ENCODE measurements at places on chromosomes 12 and 14. TPM values are rescaled to one million over a fixed set of nuclear protein-coding genes. Genes with fewer than 3 reads are reported as not detected.

SERPINA9 gene
- total RNA-seq = not detected

CIROP gene
- total RNA-seq = not detected

RHEBL1 gene
- 16.0 TPM for total RNA-seq

PAH gene
- not detected for total RNA-seq

TMTC3 gene
- total RNA-seq = 7.2 TPM

PLBD1 gene
- not detected for total RNA-seq

GRCh38 chr14:59238216-59238615 is 49.7 kb downstream of the DAAM1 start:
- no peaks in the 10 kb centered on the region for H3K36me3 ChIP-seq
- H3K27ac ChIP-seq = no peak overlapping the region
- no peak for DNase-seq
- H3K27me3 ChIP-seq = no peaks in the 10 kb centered on the region

GRCh38 chr14:42424501-42424900 is 817.8 kb downstream of the LRFN5 start:
- no peaks in the 10 kb centered on the region for H3K4me1 ChIP-seq
- H3K4me3 ChIP-seq = no peak overlapping the region
- H3K27ac ChIP-seq = no peak overlapping the region
- H3K27me3 ChIP-seq = no peaks in the 10 kb centered on the region
- no peak for DNase-seq

DNA sequence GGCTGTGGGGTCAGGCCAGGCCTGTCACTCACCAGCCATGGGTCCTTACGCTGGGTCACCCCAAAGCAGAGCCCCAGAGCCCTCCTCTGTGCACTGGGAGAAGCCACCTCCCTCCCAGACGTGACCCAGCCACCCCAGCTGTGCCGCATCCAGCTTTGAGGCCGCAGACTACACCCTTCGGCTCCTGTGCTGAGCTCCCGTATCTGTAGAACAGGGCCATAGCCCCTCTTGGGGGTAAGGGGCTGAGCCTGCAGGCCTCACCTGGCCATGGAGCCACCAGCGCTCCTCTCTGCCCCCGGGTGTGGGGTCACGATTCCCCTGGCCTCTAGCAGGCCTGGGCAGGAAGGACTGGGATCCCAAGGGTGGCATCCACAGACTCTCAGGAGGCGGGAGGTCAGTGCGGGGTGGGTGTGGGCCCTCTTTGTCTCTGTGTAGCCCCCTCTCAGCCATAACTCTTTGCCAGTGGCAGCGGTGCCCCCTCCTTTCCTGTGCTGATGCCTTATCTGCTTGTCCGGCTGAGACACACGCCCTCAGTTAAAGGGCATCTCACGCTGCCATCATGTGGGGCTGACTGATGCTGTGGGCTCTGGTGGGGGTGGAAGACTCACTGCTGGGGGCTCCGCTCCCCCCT is 16.3 kb downstream of the ASPG start:
- H3K27me3 ChIP-seq = no peaks in the 10 kb centered on the region
- no peak for DNase-seq
- H3K27ac ChIP-seq = no peak overlapping the region
- no peaks in the 10 kb centered on the region for H3K4me1 ChIP-seq
- H3K4me3 ChIP-seq = no peak overlapping the region
- no peaks in the 10 kb centered on the region for H3K36me3 ChIP-seq

DNA sequence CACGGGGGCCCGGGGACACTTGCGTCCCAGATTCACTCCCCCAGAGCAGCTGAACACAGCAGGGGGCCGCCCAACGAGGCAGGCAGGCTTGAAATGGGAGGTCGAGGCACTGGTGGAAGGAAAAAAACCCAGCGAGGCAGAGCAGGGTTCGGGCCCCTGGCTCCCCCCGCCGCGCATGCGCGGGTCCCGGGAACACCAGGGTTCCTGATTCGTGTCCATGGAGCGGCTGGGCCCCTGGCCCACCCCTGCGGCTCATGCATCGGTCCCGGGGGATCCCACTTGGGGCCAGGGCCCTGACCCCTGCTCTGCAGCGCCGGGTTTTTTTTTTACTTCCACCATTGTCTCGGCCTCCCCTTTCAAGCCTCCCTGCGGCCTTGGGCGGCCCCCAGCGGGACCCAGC is 321.5 kb downstream of the ALG10 start:
- no peak overlapping the region for H3K4me3 ChIP-seq
- DNase-seq = no peak
- no peaks in the 10 kb centered on the region for H3K27me3 ChIP-seq
- H3K36me3 ChIP-seq = no peaks in the 10 kb centered on the region

- peaks cover 10% of the 10 kb centered on the region for H3K27me3 ChIP-seq
- no peaks in the 10 kb centered on the region for H3K36me3 ChIP-seq
- peaks cover 34% of the 10 kb centered on the region for H3K4me1 ChIP-seq
These were observed 15.4 kb upstream of the RACGAP1 start for GRCh38 chr12:50040657-50041056.

GRCh38 chr14:91350813-91351511 is 66.7 kb downstream of the CCDC88C start:
- peak overlapping the region; percentile 87 for H3K27ac ChIP-seq
- H3K4me1 ChIP-seq = peaks cover 80% of the 10 kb centered on the region
- peak overlapping the region; percentile 72 for H3K4me3 ChIP-seq
- no peaks in the 10 kb centered on the region for H3K27me3 ChIP-seq

GRCh38 chr14:73223049-73223448 is 14.3 kb upstream of the PAPLN start:
- H3K4me3 ChIP-seq = no peak overlapping the region
- H3K27ac ChIP-seq = no peak overlapping the region
- H3K36me3 ChIP-seq = peaks cover 45% of the 10 kb centered on the region
- no peaks in the 10 kb centered on the region for H3K27me3 ChIP-seq
- no peak for DNase-seq

- peaks cover 3% of the 10 kb centered on the region for H3K27me3 ChIP-seq
- H3K4me1 ChIP-seq = no peaks in the 10 kb centered on the region
- DNase-seq = peak; percentile 6
- H3K27ac ChIP-seq = no peak overlapping the region
- no peak overlapping the region for H3K4me3 ChIP-seq
- no peaks in the 10 kb centered on the region for H3K36me3 ChIP-seq
These were observed 324.6 kb downstream of the TMEM121 start for GRCh38 chr14:105850853-105851581.

DNA sequence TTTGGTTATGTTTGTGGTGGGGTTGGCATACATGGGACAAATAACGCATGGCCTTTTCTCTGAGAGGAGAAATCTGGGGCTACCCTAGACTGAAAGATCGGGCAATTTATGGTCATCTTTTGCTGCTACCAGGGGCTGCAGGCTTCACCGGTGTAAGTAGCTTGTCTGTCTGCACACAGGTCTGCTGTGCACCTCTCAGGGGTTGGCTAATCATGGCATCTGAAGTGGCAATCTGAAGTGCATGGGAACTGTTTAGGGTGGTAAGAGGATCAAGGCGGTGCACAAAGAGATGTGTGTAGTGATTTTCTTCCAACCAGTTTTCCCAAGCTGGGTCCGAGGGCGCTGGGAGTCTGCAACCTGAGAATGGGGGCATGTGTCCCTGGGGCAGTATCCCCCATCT is 141.3 kb downstream of the EMP1 start:
- H3K36me3 ChIP-seq = no peaks in the 10 kb centered on the region
- no peak for DNase-seq
- peaks cover 25% of the 10 kb centered on the region for H3K27me3 ChIP-seq

DNA sequence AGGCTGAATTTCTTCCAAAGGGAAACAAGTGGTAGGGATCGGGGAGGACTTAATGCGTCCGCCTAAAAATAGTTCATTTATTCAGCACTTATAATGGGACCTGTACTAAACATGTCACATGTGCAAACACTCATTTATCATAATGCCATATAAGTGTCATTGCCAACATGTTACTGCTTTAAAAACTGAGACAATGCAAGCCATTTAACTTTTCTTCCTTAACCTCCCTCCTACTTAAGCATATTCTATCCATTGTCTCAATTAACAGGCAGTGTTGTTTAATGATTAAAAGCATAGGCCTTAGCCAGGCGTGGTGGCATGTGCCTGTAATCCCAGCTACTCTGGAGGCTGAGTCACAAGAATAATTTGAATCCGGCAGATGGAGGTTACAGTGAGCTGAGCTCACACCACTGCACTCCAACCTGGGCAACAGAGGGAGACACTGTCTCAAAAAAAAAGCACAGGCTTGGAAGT is 13.5 kb upstream of the SCFD1 start:
- no peak for DNase-seq
- no peak overlapping the region for H3K4me3 ChIP-seq
- peaks cover 1% of the 10 kb centered on the region for H3K4me1 ChIP-seq
- peak overlapping the region; percentile 53 for H3K27ac ChIP-seq
- H3K36me3 ChIP-seq = peaks cover 60% of the 10 kb centered on the region

DNA sequence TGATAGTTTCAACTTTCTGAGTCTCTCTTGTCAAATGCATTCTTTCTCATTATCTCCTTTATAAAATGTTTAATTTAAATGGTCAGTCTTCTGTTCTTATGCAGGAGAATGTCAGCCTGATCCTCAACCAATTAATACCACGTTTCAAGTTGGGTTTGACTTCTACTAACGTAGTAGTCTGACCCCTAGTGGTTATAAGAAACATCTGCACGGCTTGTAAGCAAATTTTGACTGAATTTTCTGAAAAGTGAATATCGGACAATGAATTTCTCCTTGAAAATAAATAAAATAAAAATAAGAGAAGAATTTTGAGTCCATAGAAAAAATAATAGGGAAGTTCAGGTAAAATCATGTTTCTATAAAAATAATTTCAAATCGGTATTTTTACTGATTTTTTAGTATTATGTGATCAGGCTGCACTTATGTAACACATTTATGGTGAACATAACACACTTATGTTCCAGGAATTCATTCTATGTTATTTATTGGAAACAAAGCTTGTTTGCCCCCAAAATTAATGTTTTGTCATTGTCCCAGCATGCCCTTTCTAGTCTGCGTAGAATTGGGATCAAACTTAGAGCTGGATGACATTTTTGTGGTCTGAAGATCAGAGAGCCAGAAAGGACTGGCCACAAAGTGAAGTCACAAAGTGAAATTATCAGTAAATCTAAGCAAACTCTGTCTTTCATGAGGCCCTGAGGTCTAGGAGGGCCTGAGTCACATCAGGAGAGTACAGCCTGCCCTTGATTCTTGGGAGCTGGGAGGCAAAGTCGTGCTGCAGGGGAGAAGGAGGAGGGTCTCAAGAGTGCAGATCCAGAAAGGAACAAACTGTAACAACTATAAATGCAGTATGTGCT is 101.2 kb upstream of the STXBP6 start:
- no peak overlapping the region for H3K4me3 ChIP-seq
- H3K27me3 ChIP-seq = peaks cover 1% of the 10 kb centered on the region
- H3K27ac ChIP-seq = no peak overlapping the region
- H3K36me3 ChIP-seq = no peaks in the 10 kb centered on the region
- DNase-seq = no peak

- H3K36me3 ChIP-seq = peaks cover 64% of the 10 kb centered on the region
- H3K27me3 ChIP-seq = no peaks in the 10 kb centered on the region
- H3K4me1 ChIP-seq = peaks cover 59% of the 10 kb centered on the region
- no peak overlapping the region for H3K4me3 ChIP-seq
- no peak for DNase-seq
- peak overlapping the region; percentile 51 for H3K27ac ChIP-seq
These were observed 16.8 kb downstream of the SCAF11 start for GRCh38 chr12:45973526-45973925.

GRCh38 chr14:84436528-84436927 is 1093.4 kb upstream of the FLRT2 start:
- H3K27me3 ChIP-seq = no peaks in the 10 kb centered on the region
- H3K36me3 ChIP-seq = no peaks in the 10 kb centered on the region
- H3K4me3 ChIP-seq = no peak overlapping the region
- H3K27ac ChIP-seq = no peak overlapping the region
- H3K4me1 ChIP-seq = no peaks in the 10 kb centered on the region
- DNase-seq = no peak

DNA sequence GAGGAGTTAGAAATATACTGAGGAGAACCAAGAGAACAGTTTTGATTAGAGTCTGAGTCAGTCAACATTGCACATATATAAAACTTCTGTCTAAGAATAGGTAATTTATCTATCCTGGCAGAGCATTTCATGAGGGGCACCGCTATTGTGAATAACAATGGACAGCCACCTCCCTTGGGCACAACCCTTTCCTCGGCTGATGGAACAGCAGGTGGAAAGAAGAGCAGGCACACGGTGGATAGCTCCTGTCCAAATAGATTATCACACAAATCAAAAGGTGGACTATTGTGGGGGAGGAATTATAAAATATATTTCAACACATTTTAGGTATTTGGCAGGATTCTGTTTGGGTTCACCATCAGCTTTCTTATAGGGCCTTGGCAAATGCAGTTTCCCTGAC is 84.0 kb upstream of the PTPRB start:
- H3K4me3 ChIP-seq = no peak overlapping the region
- peaks cover 6% of the 10 kb centered on the region for H3K27me3 ChIP-seq
- no peak overlapping the region for H3K27ac ChIP-seq
- H3K4me1 ChIP-seq = peaks cover 3% of the 10 kb centered on the region
- no peaks in the 10 kb centered on the region for H3K36me3 ChIP-seq
- no peak for DNase-seq

DNA sequence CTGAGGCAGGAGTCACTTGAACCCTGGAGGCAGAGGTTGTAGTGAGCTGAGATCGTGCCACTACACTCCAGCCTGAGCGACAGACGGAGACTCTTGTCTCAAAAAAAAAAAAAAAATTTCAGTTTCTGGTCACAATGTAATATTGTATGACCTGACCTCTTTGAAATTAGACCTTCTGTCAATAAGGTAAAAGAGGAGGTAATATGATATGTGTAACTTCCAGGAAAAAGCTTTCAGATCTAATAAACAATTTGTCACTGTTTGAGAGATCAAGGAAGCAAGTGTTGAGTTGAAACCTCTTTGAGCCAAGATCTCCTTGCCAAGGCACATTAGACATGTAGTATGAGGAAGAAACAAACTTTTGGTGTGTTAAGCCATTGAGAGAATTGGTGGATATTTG is 101.7 kb upstream of the ATF7IP start:
- H3K4me3 ChIP-seq = no peak overlapping the region
- DNase-seq = no peak
- H3K4me1 ChIP-seq = peaks cover 14% of the 10 kb centered on the region
- no peak overlapping the region for H3K27ac ChIP-seq
- no peaks in the 10 kb centered on the region for H3K27me3 ChIP-seq

DNA sequence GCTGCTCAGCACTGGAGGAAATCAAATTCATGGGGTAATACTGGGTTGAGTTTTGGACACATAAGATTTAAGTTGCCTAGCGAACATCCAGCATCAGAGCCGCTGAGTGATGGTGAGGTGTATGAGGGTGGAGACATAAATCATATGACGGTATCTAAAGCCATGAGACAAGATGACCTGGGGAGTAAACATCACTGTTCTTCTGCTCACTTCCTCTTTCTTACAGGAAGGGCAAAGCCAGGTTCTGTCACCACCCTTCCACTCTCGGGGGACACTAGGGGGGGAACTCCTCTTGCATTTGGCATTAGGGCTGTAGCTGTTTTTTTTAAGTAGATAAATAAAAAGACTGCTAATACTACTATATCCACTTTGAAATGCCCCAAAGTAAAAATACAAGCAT is 24.0 kb downstream of the PRDM4 start:
- peaks cover 2% of the 10 kb centered on the region for H3K4me1 ChIP-seq
- DNase-seq = no peak
- no peak overlapping the region for H3K4me3 ChIP-seq
- H3K36me3 ChIP-seq = peaks cover 76% of the 10 kb centered on the region
- no peaks in the 10 kb centered on the region for H3K27me3 ChIP-seq
- H3K27ac ChIP-seq = no peak overlapping the region

All from activated T-helper 2 cell treated with anti-CD3 and anti-CD28 coated beads, Interferon-gamma antibody, Interleukin-2, Interleukin-4, amounts not matched to agents 10 μg/mL and 5 μg/mL and 100 μg/mL, durations not matched to agents 14 hours and 24 hours and 36 hours (primary cell).